Fibroblast of upper back skin (primary cell): ENCODE measurements at places on chromosomes 2 and 18.

- peak; percentile 17 for DNase-seq
Measured at GRCh38 chr2:109031476-109032228, 42.6 kb upstream of the EDAR start.

DNA sequence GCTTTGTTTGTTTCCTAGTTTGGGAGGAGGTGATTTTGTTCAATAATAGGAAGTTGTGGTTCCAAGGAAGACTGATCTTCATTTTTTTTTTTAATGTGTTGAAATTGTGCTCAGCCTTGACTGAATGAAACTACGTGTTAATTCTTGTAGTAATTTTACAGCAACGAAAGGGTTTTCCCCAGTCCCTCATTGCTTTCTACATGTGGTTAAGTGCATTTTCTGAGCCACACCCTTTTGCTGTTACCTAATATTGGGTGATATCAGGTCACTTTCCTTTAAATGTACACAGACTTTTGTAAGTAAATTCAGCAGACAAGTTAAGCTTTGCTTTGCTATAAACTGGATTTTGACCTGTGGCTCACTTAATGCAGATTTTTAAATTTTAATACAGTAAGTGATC is 73.6 kb downstream of the OTX1 start:
- no peak for DNase-seq

GRCh38 chr2:114025030-114025429 is 135.1 kb downstream of the ACTR3 start:
- no peak for DNase-seq

- DNase-seq = no peak
Measured at GRCh38 chr2:43448822-43449110, 147.1 kb downstream of the THADA start.

- DNase-seq = no peak
Measured at GRCh38 chr2:109371481-109372170, 242.1 kb downstream of the SEPTIN10 start.

DNA sequence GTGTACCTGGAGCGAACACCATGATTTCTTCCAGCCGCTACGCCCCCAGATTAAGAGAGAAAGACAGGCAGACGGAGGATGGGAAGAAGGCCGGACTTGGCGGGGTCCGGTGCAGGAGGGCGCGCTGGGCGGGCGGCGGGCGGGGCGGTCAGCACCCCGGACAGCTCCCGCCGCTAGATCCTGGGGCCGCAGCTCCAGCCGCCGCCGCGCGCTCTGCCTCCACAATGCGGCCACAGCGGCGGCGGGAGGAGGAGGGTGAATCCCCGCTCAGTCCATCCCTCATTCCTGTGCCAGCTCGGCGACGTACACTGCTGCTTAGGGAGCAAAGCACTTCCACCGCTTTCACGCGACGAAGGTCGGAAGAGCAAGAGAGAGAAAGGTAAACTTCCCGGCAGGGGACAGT is at the start of gene AKAIN1:
AKAIN1 (minus strand) TSS at position 226 of the 403 bp plus-strand sequence; CDS start at position 22, 204 bp downstream.
- peak; percentile 34 for DNase-seq

DNA sequence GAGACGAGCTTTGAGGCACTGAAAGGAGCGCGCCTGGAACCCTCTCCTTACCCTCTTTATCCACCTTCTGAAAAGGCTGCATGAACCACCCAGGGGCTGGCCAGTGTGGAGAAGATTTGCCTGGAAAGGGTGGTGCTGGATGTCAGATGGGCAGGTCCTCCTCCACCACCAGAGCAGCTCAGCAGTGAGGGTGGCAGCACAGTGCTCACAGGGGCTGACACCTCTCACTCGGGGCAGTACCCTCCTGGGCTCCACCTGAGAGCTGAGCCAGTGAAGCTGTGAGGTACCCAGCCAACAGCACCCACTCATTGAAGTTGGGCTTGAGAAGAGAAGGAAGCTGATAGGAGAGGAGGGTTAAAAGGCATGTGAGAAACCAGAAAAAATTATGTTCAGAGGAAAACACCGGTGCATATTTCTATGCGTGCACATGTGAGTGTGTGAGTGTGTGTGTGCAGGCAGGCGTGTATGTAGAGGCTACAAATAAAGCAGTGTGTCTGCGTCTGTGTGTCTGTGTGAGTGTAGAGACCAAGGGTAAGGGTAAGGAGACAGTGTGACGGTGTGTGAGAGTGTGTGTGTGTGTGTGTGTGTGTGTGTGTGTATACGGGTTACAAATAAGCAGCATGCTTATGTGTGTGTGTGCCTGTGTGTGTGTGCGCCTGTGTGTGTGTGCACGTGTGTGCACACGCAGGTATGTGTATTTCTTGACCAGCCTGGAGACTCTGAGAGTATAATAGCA is 40.7 kb downstream of the TEX44 start:
- no peak for DNase-seq

DNA sequence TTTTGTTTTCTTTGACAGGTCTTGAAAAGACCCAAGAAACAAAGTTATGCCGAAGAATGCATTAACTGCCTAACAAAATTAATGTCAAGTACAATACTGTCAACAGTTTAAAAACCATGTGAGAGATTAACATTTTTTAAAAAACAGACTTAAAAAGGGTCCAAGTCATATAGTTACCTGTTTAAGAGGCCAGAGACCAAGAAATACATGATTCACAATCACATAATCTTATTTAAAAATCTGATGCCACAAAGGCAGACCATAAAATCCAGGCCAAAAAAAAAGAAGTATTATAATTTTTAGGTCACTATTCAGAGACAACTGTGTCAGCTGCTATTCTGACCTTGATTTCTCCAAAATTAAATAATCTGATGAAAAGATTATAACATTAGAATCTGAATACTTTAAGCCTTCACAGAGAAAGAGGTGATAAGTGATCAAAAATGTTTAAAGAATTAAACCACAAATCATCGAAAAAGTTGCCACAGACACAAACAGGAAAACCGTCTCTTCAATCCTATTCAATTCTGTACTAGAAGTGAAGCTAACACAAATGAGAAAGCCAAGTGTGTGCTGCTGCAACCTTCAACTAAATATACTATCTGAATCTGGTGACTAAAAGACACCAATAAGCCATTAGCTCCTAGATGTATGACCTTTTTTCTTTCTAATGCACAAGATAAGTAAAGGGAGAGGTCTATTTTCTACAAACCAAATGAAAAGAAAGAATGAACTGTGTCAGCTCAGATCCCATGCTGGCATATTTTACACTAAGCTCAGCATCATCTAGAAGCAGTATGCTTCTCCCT is 286.0 kb downstream of the ZEB2 start:
- DNase-seq = no peak

DNA sequence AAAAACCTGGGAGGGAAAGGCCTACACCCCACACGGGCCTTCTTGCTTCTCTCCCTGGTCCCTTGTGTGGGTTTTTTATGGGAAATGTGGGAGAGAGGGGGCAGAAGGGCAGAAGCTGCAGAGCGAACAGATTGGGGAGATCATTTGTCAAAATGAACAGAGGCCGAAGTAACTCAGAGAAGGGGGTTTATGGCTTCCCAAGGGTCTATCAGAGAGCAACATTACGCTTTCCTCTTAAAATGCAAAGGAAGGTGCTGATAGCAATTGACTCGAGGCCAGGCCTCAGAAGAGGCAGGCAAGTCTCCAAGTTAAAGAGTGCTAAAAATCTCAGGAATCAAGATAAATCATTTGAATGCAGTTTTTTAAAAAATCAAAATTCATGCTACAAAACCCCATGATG is 101.5 kb downstream of the SGPP2 start:
- peak; percentile 29 for DNase-seq
